Peyer's patch (tissue), 4 donors: ENCODE measurements at places on chromosomes 2 and 18. TPM values are rescaled to one million over a fixed set of nuclear protein-coding genes. Genes with fewer than 3 reads are reported as not detected.

DNA sequence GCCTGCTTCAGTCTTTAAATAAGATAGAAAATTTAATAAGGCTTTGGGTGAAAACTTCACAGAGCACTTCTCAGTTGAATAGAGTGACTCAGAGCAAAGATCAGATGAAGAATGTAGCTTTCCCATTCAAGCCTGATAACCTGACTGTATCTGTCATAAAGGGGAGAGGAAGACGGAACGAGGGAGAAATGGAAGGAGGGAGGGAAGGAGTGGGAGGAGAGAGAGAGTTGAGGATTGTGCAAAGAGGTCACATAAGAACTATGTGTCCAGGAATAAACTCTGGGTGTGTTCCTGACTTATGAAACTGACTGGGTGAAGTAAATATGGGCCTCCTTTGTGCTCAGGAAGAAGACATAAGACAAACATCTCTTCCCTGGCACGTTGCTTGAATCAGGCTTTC lies 385.5 kb downstream of the LPIN1 start:
- DNase-seq: no peak
- H3K36me3 ChIP-seq: no peaks in the 10 kb centered on the region
- H3K27ac ChIP-seq: no peak overlapping the region

DNA sequence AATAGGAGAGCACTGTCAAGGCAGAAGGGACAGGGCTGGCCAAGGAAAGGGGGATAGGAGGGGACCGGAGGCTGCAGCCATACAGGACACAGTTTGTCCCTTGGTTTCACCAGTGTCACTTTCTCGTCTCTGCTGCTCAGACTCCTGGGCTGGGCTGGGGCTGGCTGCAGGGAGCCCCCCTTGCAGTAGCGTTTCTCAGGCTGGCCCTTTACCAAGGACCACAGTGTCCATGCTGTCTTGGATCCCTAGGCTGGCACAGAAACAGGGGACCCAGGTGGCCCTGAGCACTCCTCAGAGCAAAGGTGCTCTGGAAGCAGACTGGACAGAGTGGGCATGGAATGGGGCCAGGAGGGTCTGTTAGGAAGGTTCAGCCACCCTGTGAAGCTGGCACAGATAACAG lies 34.8 kb downstream of the ATOH8 start:
- H3K36me3 ChIP-seq: no peaks in the 10 kb centered on the region
- H3K27ac ChIP-seq: no peak overlapping the region
- no peak overlapping the region for H3K4me3 ChIP-seq
- DNase-seq: peak; percentile 22

- H3K27me3 ChIP-seq: no peaks in the 10 kb centered on the region
- no peaks in the 10 kb centered on the region for H3K36me3 ChIP-seq
- H3K4me1 ChIP-seq: no peaks in the 10 kb centered on the region
- no peak overlapping the region for H3K27ac ChIP-seq
- DNase-seq: no peak
Measured at GRCh38 chr2:177900082-177900481, 172.5 kb downstream of the PDE11A start.

GRCh38 chr2:15796167-15796942 lies 144.0 kb upstream of the MYCN start:
- no peaks in the 10 kb centered on the region for H3K27me3 ChIP-seq
- no peak overlapping the region for H3K27ac ChIP-seq
- no peaks in the 10 kb centered on the region for H3K36me3 ChIP-seq
- no peak for DNase-seq
- H3K4me3 ChIP-seq: no peak overlapping the region

- H3K36me3 ChIP-seq: no peaks in the 10 kb centered on the region
- no peaks in the 10 kb centered on the region for H3K27me3 ChIP-seq
- H3K4me1 ChIP-seq: peaks cover 3% of the 10 kb centered on the region
- peak; percentile 81 for DNase-seq
- peak overlapping the region; percentile 11 for H3K27ac ChIP-seq
Measured at GRCh38 chr2:10493634-10494281, 45.6 kb upstream of the ODC1 start.

The CNGA3 gene
- total RNA-seq: 2.2 TPM

GRCh38 chr2:218400930-218401881 lies 1.5 kb downstream of the CTDSP1 start:
- DNase-seq: peak; percentile 73
- peak overlapping the region; percentile 90 for H3K4me3 ChIP-seq
- peak overlapping the region; percentile 98 for H3K27ac ChIP-seq
- H3K4me1 ChIP-seq: peaks cover 28% of the 10 kb centered on the region
- no peaks in the 10 kb centered on the region for H3K36me3 ChIP-seq
- no peaks in the 10 kb centered on the region for H3K27me3 ChIP-seq
